ENCODE measurements at places on chromosomes 7 and 10. TPM values are rescaled to one million over a fixed set of nuclear protein-coding genes. Genes with fewer than 3 reads are reported as not detected.

The GDF2 gene
- total RNA-seq = not detected

The CAMK1D gene
- total RNA-seq = 18.0 TPM

The CAMK2B gene
- total RNA-seq = 18.1 TPM

The GJC3 gene
- not detected for total RNA-seq

The FXYD4 gene
- total RNA-seq = not detected

DNA sequence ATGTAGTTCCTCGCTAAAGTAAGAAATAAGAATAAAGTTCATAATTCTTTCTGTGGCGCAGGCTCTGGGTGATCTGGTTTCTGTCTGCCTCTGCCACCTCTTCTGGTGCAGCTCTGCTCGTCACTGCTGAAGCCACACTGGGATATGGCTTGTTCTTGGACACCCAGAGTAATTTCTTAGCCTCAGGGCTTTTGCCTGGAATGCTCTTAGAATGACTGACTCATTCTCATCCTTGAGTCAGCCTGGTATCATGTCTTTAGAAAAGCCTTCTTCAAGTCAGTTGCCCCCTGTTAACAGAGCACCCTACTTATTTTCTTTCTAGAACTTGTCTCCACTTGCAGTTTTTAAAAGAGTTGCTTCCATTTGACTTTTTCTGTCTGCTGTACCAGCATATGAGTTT, 2.0 kb downstream of the ZSCAN25 start:
- no peak for DNase-seq

GRCh38 chr7:657565-658119, 68.9 kb upstream of the DNAAF5 start:
- DNase-seq = no peak

- no peak for DNase-seq
Measured at GRCh38 chr7:32030904-32031692, 39.1 kb downstream of the PDE1C start.

GRCh38 chr10:110456523-110457091, 41.1 kb upstream of the DUSP5 start:
- DNase-seq = no peak

- DNase-seq = no peak
Measured at GRCh38 chr7:34365011-34365410, 293.0 kb upstream of the NPSR1 start.

DNA sequence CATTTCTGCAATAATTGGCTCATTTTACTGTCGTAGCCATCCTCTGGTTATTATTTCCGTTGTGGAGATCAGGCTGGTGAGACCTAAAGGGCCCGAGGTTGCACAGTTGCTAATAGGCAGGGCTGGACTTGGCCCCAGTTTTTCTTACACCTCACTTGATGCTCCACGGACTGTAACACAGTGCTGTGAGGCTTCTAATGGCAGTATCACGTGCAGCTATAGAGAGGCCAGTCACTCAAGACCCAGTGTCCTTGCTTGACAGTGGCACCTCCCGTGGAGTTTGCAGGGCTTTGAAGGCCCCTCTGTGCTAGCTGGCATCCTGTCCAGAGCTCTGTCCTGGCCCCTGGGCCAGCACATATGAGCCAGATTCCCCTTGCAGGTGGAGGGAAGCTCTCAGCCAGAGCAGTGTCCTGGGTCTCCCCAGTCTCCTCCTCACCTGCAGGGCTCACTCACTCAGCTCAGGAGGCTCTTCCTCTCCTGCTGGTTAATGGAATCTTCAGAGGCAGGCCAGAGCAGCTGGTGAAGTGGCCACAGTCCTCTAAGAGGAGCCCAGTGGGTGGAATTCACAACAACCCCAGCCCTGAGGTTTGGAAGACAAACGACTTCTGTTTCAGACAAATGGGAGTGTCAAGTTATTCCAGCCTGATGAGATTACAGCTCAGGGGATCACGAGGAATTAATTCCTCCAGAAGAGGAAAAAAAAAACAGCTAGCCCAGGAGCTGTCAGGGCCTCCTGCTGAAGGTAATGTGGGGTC, 114.2 kb upstream of the FAM180A start:
- DNase-seq = peak; percentile 89

DNA sequence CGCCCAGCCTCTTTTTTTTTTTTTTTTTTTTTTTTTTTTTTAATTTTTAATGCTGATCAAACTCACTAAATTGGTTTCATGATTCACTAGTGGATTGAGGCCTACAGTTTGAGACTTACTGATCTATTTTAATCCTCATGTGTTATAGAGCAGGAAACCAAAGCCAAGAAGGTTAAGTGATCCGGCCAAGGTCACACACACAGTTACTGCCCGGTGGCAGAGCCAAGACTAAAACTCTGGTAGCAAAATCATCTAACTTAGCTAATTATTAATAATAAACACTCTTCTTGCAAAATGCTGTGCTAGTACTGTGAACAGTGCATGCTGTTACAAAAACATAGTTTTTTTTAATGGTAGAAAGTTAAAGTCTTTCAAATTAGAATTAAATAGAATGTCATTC, 188.3 kb upstream of the NFE2L3 start:
- no peak for DNase-seq

DNA sequence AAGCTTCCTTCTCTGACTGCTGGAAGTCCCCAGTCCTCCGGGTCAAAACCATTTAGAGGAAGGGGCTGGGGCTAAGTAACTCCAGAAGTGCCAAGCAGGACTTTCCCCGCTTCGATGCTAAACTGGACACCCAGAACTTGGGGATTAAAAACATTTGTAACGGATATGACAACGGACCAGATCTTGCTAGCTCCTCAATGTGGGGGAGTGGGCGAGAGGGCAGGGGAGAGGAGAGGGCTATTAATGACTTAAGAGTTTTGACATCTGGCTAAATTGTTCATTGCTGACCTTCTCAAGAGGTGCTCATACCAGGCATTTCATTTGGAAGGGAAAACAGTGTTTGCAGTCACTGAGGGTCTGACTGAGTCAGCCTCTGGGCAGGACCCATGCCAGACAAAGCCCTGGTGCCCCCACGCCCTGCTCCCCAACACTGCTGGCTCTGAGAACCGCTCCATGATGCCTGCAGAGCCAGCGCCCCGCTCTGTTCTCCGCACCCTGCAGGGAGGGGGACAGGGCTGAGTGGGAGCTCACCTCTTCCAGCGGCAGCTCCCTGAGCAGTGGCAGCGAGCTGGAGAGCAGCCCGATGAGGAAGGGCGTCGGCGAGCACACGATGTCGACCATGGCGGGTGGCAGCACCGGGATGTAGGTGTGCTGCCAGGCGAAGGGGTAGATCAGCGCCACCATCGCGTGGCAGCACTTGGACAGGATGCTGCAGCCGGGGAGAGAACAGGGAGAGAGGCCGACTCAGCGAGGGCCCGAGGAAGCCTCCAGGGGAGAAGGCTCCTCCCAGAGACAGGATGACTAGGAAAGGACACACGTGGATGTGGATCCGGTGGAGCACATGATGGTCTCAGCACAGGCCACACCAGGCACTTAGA, 47.7 kb upstream of the MKRN1 start:
- DNase-seq = no peak

- no peak for DNase-seq
Measured at GRCh38 chr10:44311563-44312051, 73.3 kb downstream of the CXCL12 start.

GRCh38 chr7:39924122-39924521, 25.9 kb upstream of the CDK13 start:
- no peak for DNase-seq

- DNase-seq = no peak
Measured at GRCh38 chr7:80493121-80493849, 18.6 kb downstream of the GNAT3 start.

DNA sequence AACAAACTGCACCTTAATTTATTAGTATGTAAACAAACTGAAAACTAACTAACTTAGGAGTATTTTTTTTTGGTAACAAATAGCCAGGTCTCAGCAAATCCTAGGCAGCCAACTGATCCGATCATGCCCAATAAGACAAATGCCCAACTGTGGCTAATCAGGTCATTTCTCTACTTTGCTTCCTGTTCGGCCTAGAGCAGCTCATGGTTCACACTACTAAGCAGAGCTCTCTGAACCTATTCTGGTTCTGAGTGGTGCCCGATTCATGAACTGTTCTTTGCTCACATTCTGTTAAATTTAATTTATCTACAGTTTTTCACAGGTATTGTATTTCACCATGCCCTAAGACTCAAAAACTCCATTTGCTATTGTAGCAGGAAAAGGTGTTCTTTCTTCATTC, 55.1 kb downstream of the CCDC3 start:
- no peak for DNase-seq

DNA sequence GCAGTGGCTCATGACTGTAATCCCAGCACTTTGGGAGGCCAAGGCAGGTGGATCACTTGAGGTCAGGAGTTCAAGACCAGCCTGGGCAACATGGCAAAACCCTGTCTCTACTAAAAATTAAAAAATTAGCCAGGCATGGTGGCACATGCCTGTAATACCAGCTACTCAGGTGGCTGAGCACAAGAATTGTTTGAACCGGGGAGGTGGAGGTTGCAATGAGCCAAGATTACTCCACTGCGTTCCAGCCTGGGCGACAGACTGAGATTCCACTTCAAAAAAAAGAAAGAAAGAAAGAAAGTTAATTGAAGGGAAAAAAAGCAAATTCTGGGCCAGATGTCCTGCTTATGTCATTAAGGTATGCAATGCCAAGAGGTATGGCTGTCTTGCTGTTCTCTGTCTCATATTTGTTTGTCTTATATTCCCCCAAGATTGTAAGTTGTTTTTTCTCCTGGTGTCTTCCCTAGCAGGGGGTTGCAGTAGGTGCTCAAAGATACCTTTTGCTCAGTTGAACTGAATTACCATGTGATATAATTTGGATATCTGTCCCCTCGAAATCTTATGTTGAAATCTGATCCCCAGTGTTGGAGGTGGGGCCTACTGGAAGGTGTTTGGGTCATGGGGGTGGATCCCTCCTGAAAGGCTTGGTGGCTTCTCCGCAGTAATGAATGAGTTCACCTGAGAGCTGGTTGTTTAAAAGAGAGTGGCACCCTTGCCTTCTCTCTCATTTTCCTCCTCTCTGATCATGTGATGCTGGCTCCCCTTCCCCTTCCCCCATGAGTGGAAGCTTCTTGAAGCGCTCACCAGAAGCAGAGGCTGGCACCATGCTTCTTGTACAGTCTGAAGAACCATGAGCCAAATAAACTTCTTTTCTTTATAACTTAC, 60.9 kb downstream of the MYOF start:
- DNase-seq = peak; percentile 75

DNA sequence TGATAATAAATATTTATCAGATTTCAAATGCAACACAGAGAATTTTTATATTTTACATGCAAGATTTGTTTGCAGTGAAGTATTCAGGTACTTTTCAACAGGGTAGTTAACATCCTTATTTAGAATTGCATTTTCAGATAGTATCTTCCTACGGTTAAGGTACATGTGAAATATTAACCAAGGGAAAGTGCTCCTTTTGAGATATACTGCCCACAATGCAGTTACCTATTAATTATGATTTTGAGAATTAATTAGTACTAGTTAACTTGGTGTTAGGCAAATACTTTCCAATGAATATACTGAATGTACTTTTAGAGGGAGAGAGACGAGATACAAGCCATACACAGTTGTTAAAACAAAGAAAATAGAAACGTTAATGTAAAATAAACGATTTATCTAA, 206.2 kb upstream of the YAE1 start:
- DNase-seq = no peak

- no peak for DNase-seq
Measured at GRCh38 chr7:39624935-39625694, 1.7 kb downstream of the RALA start.

- no peak for DNase-seq
Measured at GRCh38 chr7:46079421-46079820, 158.3 kb upstream of the IGFBP3 start.

DNA sequence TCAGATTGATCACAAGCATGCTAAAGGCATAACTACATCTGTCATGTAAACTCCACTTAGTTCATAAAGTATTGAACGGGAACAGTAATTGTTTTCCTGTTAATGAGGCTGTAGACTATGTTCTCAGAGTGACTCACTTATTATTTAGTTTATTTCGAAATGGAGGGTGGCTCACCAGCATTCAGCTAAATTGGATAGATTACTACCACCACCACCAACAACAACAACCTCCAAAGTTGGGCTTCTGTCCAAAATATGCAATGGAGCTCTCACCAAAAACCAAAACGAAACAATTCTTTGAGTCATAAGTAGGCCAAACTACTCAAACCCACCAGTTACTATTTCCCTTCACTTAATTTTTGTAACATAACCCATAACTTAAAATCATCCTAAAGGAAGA, 127.9 kb upstream of the NRBF2 start:
- DNase-seq = no peak

DNA sequence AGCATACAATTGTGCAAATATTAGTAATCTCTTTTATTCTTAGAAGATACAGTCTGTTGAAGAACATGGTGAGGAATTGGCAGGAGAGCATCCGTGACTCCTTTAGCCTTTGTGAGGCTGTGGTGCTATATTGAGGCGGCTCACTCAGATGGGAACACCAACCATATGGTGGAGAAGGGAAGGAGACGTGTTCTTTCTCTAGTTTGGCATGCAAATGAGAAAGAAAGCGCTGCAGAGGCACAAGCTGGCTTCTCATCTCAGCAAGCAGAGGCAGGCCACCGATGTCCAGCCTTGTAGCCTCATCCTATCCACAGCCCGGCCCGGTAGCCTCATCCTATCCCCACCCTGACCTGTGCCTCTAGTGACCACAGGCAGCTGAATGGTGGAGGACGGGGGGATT, 288.3 kb downstream of the CAMK1D start:
- no peak for DNase-seq

DNA sequence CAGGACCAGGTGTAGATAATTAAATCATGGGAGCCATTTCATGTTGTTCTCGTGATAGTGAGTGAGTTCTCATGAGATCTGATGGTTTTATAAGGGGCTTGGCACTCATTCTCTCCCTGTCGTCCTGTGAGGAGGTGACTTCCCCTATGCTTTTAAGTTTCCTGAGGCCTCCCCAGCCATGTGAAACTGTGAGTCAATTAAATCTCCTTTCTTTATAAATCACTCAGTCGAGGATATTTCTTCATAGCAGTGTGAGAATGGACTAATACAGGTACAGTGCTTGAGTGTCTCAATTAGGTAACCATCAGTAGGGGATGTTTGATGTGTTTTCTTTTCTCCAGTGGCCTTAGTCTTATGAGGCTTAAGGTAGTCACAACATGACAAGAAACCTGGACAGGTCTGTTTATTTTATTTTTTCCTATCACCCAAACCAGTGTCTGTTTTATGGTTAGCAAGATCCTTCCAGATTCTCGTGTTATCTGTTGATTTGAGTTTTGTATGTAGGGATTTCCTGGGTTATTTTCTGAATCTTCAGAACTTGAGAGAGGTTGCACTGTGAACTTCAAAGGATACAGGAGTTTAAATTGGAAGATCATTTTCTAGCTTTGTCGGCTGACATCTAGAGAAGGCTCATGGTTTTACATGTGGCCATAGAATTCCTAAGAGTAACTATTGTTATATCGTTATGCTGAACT, 32.1 kb downstream of the UMAD1 start:
- no peak for DNase-seq

- no peak for DNase-seq
Measured at GRCh38 chr10:126448091-126448490, 59.8 kb upstream of the ADAM12 start.
